Mesendoderm (in vitro differentiated cells): ENCODE measurements at places on chromosomes 2 and 18.

DNA sequence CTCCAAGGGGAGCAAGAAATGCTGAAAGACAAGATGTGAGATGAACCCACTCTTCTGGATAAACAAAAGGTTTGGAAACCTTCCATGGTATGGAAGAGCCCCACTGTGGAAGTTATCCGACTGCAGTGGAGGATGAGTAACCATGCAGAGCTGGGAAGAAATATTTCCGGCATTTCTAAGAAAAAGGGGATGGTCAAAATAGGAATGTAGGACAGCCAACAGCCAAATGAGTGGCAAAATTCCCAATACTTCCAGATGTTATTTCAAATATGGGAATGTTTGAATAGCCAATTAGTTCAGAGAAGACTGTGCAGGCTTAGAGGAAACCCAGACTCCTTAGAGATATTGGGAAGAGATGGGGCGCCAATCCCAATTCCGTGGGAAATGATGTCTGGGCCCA, 246.8 kb downstream of the RAD51AP2 start:
- DNase-seq, result no peak

DNA sequence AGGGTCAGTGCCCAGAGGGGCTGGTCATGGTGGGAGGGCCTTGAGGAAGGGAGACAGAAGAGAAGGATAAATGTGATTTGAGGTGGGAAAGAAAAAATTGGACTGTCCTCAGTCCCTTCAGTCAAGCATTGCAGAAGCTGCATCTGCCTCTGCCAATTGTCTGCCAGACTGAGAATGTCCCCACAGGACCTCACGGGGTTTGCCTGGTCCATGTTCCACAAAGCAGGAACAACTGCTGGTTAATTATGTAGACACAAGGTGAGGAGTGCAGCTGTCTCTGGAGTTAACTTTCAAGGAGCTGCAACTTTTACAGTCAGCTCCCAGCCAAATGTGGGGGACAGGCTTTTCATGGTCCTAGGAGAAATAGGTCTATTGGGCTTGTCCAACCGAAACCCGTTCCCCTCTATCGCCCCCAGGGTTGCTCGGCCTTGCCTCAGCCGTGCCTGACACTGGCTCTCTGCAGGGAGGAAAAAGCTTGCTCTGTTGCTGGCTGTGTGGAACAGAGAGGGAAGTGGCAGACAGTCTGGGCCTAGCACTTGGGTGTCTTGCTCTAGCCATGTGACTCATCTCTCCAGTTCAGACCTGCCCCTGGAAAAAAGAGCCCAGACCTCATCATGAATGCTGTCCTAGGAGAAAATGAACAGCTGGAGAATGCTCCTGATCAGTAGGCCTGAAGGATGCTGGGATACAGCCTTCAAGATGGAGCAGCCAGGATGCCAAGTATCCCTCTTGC, 31.1 kb upstream of the PAX8 start:
- DNase-seq, result peak; percentile 7

GRCh38 chr18:9987931-9988330, 74.1 kb downstream of the VAPA start:
- no peak for DNase-seq

DNA sequence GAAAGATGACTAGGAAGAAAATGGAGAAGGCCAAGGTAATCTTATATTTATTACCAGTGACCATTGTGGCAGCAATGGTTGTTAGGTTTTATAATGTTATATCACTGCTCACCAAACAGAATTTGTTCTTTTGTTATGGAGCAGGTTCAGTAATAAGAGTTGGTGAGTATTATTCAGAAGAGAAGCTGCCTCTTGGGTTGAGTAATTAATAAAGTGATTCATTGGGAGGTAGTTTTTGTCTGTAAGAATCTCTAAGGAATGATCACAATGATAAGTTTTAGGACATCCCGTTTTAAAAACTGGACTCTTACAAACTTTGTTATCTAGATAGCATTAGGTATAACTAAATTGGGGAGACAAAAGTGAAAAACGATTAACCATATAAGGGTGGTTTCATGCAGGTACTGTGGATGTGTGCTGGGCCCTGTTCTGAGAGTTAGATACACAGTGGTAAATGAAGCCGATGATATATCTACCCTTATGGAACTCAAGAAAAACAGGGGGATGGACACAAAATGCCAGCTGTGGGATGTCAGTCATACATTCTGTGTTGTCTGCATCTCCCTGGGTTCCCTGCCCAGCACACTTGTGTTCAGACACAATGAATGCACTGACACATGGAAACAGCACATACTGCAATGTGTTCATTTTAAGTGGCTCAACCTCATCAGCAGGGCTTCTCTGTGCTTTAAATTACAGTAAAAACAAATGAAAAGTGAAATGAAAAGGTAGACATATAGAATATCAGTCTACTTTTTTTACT, 7.5 kb downstream of the MAP4K4 start:
- DNase-seq, result no peak
